Stimulated activated CD8-positive, alpha-beta memory T cell treated with anti-CD3 and anti-CD28 coated beads, Interleukin-15, amount 100 ng/mL, for 48 hours (primary cell): ENCODE measurements at places on chromosomes 12 and 14.

GRCh38 chr12:1552171-1552570 lies 42.2 kb downstream of the FBXL14 start:
- DNase-seq, result no peak

DNA sequence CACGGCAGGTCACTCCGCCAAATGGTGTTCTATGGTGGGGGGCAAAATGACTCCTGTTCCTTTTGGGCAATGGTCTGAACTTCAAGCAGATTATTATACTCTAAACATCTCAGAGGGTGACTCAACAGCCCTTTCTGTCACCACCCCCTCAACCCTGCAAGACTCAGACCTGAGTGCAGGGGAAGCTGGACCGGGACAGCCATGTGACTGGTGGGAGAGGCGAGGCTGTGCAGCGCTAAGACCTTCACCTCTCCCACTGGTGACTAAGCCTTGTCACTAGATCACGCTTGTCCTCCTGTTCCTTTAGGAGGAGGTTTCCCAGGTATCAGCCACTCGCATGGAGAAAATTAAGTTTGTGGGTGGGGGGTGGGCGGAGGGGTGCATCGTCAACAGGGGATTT lies 67.1 kb upstream of the CCND2 start:
- no peak for DNase-seq

DNA sequence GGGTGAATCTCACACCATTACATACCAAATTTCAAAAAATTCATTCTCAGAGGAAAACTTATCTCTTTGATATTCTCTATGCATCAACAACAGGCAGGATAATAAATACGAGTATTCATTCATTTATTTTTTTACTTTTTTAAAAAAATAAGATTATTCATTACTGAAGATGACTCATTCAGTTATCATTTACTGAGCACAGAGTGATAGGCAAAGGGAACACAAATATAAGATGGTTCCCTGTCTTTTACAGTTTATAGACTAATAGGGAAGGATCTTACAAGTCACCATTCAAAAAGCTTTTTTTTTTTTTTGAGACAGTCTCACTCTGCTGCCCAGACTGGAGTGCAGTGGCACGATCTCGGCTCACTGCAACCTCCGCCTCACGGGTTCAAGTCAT lies 5.0 kb upstream of the PABPN1 start:
- DNase-seq, result no peak

GRCh38 chr14:55249423-55249822 lies 21.8 kb upstream of the FBXO34 start:
- no peak for DNase-seq

DNA sequence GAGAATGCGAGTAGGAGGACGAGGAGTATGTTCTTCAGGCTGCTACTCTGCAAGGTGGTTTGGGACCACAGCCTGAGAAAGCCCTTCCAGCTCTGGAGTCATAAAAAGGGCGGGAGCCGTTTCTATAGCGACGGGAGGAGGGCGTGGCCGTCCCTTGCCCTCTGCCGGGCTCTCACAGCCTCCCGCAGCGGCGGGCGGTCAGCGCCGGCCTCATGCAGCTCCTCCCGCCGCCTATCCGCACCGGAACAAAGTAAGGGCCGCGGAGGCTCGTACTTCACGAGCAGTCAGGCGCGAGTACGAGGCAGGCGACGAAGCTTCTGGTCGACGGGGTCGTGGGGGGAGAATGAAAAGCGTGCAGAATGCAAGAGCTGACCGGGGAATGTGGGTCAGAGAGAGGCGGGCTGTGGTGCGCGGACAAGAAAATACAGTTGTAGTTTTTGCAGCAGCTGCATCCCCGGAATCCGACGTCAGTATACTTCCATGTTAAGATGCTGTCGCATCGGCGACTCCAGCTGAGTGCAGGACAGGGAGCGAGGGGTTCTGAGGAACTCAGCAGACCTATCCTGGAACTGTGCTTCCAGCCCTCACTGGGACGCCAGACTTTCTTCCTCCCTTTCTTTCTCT lies at the start of gene DYRK4:
DYRK4 (plus strand) TSS at position 175 of the 624 bp plus-strand sequence; CDS start at position 213, 38 bp downstream.
- no peak for DNase-seq

DNA sequence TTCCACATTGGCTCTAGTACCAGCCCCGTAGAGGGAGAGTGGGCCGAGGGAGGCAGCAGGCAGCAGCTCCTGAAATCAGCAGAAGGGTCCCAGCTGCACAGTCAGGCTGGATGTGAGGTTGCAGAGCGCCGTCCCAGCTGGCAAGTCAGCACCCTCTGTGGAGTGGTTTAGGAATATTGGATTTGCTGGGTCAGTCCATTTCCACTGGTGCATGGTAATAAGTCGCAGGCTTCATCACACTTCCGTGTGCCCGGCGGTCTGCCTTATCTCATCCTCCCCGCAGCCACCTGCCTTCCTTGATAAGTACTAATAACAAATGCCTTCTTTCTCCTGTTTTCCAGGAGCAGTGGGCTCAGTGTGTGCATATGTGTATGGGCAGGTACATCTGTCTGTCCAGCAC lies 112.9 kb downstream of the TSPAN9 start:
- no peak for DNase-seq

GRCh38 chr14:51836417-51836816 lies 24.0 kb upstream of the GNG2 start:
- no peak for DNase-seq

DNA sequence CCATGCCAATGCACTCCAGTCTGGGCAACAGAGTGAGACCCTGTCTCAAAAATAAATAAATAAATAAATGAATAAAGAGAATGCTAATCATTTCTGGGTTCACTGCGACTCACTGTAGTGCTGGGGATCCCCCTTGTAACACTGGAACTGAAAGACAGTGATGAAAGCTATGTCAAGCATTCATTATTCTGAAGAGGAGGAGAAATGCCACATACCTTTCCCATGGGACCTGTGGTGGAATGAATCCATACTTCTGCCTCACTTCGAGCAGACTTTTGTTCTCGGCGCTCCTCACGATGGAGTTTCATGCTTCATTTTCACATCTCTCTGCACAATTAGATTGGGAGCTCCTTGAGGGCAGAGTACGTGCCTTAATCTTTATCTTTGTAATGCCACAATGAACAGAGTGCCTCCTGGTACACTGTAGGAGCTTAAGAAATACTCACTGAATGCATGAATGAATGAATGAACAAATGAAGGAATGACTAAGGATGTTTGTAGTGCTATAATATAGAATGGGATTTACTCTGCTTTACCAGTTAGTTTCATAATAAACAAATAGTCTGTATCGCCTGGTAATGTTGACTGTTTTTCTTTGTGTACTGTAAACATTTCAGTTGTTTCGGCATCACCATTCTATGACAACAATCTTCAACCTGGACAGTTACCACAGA lies 45.8 kb downstream of the DRAM1 start:
- DNase-seq, result no peak

DNA sequence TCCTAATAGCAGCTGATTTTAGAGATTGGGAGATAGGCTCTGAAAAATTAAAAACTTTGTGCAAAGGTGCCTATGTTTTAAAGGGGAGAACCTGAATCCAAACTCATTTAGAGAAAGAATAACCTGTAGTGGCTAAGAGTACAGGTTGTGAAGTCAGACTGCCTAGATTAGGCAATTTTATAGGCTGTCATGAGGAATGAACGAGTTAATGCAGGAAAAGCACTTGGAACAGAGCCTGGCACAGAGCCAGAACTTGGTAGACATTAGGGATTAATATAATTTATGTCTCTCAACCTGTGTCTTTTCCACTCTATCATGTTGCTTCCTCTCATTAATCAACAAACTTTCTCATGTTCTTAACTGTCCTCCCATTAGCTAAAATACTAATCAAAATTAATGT lies 98.1 kb downstream of the WIF1 start:
- no peak for DNase-seq

- no peak for DNase-seq
Observed at GRCh38 chr14:74508292-74508731, 14.7 kb downstream of the ISCA2 start.

GRCh38 chr12:83031196-83031595 lies 344.5 kb downstream of the TMTC2 start:
- DNase-seq, result no peak

- no peak for DNase-seq
Observed at GRCh38 chr12:68403296-68403695, 71.1 kb upstream of the MDM1 start.

- no peak for DNase-seq
Observed at GRCh38 chr14:61585598-61586543, 109.4 kb upstream of the HIF1A start.

DNA sequence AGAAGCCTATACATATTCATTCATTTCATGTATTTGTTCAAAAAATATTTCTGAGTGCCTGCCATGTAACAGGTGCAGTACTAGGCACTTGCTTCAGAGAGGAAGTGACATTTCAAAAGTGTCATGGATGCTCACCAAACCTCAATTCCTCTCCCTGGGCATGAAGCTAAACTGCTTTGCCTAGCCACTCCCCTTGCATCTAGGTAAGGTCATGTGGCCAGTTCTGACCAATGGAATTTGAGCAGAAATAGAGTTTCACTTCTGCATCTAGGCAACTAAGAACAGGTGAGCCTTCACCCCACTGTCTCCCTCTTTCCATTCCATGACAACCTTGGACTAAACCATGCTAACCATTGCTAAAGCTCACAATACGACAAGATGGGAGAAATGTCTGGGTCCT lies 27.6 kb downstream of the TC2N start:
- DNase-seq, result no peak

- no peak for DNase-seq
Observed at GRCh38 chr14:103628221-103628683, 759 bp upstream of the KLC1 start.

GRCh38 chr14:95652690-95653089 lies 33.5 kb upstream of the TCL1B start:
- no peak for DNase-seq

DNA sequence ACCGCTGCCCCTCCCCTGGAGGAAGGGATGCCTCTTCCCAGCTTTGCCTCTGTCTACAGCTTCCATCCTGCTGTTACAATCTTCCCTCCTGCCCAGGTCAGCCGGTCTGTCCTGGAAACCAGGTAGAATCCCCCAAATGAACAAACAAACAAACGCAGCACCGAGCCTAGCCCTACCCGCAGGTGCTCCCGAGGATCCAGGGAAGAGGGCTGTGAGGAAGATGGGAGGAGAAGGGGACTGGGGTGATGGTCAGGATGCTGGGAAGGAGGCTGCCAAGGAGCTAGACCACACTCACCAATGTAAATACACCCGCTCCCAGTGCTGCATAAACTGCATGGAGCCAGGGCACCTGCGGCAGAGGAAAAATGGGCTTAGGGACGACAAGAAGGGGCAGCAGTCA lies 16.6 kb downstream of the FAIM2 start:
- DNase-seq, result no peak

- no peak for DNase-seq
Observed at GRCh38 chr14:94748667-94749347, 21.1 kb downstream of the GSC start.

- DNase-seq, result no peak
Observed at GRCh38 chr14:67567654-67568053, 32.4 kb downstream of the PIGH start.

DNA sequence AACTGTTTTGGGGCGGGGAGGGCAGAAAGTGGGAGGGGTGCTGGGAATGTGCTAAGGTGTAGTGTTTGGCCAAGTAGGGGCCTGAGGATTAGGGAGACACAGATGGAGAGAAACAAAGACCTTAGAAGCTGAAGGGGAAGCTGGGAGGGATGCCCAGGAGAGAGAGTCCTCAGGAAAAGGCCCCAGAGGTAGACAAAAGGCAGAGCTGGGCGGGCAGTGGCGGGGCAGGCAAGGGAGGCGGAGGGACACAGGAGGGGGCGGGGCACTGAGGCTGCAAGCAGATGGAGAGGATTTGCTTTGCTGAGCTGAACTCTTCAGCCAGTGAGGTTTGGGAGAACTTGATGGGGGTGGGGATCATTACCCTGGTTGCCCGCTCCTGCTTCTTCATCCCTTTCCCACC lies 2.8 kb downstream of the PTMS start:
- DNase-seq, result no peak

DNA sequence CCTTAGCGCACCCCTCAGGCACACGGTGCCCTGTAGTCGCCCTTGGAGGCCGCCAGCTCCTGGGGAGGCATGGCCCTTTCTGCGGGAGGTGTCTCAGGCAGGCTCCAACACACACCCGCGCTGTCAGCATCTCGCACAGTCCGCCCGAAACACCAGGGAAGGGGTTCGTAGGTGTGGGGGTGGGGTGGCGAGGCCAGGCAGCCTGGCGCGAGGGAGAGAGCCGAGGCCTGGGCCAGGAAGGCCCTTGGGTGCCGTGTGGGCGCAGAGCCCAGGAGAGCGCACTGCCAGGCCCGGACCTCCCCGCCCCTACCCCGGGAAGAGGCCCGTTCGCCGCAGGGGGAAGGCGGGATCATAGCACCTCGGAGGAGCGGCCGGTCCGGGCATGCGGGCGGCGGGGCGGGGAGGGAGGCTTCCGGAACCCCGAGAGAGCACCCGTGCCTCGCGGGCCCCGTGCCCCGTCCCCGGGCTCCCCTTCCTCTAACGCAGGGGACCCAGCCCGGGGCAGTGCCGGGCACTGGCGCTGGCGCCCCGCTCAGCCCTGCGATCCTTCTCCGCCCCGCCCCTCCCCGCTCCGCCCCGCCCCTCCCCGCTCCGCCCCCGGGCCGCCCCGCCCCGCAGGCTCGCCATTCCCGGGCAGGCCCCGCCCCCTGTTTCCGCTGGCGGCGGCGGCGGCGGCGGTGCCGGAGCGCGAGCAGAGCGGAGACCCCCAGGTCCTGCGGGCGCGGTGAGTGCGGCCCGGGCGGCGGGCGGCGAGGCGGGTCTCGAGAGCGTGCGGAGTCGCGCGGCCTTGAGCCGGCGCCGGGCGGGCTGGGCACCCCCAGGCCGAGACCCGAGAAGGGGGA lies at the start of gene TSPAN9:
TSPAN9 (plus strand) TSS at position 650 of the 842 bp plus-strand sequence. CDS start 123,815 bp downstream, outside the sequence.
- peak; percentile 30 for DNase-seq

DNA sequence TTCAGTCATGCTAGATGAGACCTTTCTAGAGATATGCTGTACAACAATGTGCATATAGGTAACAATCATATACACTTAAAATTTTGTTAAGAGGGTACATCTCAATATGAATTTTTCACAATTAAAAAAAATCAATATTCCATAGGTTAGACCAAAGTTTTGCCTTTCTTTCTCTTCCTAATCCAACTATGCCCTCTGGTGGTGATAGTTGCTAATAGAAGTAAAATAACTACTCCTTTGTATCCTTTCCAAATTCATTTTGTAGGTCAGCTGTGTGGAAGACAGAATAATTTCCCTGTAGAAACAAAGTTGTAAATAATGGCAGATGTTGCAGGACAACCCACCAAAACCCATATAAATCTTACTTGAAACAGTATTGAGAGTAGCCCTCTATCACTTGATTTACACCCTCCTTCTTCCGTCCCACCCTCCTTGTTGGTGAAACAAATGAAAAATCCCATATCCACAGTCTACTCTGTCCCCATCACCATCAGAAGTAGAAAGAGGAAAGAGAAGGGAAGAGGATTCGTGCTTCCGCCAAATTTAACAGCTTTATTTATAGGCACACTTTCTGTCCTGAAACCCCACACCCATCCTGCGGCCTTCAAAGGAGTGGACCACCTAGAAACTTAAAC lies 34.2 kb upstream of the KICS2 start:
- DNase-seq, result no peak

GRCh38 chr14:52238682-52239081 lies 28.8 kb upstream of the PTGDR start:
- no peak for DNase-seq

- no peak for DNase-seq
Observed at GRCh38 chr12:68695454-68695853, 8.7 kb downstream of the NUP107 start.

- DNase-seq, result no peak
Observed at GRCh38 chr12:16359512-16360491, 12.4 kb downstream of the MGST1 start.
